ENCODE measurements at places on chromosomes 5 and 9.

DNA sequence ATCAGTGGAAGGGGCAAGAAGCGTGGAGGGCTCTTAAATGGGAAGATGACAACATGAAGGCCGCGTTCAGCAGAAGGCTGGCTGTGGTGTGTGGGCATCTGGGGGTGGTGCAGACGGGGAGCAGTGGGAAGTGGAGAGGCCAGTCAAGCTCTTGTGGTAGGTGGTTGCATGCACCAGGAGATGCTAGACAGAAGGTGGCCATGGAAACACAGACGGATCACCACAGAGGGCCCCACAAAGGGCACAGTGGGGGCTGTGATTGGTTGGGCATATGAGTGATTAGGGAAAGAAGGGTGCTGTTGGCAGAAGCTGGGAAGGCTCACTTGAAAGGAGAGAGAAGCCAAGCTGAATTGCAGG lies 14.7 kb downstream of the MTMR12 start:
- no peak for DNase-seq

DNA sequence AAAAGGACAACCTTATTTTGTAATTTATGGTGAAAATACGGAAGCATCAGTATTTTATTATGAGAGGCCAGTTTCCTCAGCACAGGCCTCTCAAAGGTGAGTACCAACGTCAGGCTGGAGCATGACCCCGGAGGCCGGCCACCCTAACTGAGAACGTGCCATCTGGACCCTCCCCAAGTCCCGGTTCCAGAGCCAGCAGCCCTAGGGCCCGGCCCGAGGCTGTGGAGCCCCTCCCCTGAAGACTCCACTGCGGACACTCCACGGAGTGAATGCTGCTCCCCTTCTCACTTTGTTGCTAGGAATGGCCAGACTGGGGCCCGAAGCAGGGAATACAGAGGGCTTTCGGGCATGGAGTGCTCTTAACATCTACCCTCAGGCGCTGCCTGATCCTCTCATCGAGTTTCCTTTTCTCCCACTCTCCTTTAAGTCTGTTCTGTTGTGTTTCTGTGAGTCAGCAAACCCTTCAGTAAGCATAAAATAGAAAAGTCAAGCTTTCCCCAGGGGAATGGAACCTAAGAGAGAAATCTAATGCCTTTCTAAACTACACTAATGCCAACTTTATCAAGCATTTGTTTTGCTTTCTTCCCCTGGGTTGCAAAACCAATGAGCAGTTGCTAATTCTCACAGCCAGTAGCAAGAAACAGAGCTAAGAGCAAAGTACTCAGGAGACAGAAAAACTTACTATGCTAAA lies 4.5 kb downstream of the BRD9 start:
- peak; percentile 35 for DNase-seq

GRCh38 chr5:92519811-92520632 lies 1061.0 kb downstream of the NR2F1-AS1 start:
- peak; percentile 54 for DNase-seq

- DNase-seq = peak; percentile 63
Observed at GRCh38 chr5:145473042-145473642, 362.0 kb downstream of the PRELID2 start.

GRCh38 chr9:137520614-137521404 lies 29.4 kb downstream of the PNPLA7 start:
- no peak for DNase-seq

DNA sequence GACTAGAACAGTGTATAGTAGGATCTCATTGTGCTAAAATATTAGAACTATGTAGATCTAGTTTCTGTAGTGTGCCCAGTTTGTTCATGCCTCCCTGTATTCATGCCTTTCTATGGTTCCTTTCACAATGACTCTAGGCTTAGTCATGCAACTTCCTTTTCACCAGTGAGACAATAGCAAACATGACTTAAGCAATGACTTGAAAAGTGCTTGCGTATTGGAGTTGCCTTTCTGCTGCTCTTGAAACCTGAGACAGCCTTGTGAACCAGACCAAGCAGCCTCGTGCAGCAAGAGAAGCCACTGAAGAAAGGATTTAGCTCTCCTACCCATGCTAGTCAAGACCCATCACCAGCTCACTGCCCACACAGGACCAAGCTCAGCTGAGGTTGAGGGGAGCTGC lies 294.5 kb upstream of the TAS2R1 start:
- peak; percentile 98 for DNase-seq

DNA sequence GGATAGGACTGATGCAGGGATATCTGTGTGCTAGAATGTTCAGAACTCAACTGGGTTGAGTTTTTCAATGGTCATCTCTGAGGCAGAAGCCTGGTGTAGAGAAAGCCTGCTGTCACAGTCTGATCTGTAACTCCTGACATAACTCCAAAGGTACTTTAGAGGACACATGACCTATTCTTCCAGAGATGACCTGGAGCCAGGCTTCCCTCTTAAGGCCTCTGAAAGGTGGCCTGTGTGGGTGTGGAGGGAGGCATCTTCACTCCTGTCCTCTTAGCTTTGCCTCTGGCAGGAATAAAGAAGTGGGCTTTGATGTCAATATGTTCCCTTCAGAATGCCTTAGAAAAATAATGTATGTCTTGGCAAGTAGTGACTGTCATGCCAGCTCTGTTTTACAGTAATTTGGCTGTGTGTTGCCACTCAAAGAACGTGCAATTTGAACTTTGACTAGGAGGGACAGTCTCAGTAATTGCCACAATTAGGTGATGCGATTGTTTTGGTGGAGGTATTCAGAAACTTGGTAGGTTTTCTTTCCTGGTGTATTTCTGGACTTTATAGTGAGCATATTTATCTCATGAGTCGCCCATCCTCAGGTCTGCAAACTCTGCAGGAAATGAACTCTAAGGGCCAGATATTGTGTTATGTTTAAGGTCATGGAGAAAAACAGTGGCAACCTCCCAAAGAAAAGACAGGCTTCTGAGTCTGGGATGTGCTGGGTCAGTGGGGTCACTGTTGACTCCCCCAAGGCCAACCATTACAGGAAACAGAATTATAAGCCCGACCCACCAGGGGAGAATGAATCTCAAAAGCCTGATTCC lies 3.2 kb upstream of the C5orf63 start:
- peak; percentile 47 for DNase-seq

DNA sequence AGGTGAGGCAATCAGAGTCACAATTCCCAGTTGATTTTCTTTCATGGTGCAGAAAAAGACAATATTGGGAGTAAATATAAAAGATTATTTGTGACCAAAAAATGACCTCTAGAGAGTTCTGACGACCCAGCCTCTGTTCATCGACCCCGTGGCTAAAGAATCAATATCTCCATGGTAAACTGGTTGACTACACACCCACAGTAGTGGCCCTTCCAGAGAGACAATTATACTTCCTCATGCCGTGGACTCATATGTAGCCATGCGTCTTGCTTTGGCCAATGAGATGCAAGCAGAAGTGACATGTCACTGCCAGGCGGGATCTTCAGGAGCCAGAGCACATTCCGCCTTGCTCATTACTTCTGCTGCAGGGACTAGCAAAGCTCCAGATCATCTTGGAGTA lies 163.3 kb upstream of the RAD23B start:
- DNase-seq = no peak

DNA sequence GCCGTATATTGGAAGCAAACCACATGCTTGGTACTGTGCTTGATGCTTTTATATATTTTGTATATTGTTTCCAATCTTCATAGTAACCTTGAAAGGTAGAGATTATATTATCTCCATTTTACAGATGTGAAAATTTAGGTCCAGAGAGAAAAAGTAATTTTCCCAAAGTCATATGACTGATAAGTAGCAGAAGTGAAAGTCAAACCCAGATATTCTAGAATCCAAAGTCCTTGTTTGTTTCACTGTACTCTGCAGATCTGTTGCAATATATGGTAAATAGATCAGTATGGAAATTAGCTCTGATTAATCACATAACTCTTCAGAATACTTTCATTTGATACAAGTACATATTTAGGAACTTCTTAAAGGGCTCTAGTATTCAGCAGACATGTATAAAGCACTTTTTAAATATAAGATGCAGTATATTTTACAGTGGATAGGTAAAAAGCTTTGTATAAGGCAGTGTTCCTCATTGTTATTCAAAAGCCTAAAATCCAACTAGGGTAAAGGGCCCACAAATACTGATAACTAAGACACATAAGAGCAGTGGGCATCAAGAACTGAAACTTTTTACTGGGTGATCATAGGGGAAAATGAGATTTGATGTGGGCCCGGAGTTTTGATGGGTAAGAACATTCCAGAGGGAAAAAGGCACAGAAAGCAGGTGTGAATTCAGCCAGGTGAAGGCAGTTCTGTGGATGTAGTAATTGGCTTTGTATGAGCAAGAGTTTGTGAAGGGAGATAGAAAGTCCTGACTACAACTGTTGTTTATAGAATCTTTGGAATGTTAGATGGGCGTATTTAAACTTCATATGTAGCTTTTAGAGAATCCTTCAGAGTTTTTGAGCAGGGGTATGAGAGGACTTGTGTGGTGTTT lies 25.0 kb downstream of the NDFIP1 start:
- DNase-seq = no peak

GRCh38 chr5:134236318-134236717 lies 10.4 kb upstream of the PPP2CA start:
- no peak for DNase-seq

- DNase-seq = no peak
Observed at GRCh38 chr5:111551161-111551560, 38.8 kb upstream of the STARD4 start.

DNA sequence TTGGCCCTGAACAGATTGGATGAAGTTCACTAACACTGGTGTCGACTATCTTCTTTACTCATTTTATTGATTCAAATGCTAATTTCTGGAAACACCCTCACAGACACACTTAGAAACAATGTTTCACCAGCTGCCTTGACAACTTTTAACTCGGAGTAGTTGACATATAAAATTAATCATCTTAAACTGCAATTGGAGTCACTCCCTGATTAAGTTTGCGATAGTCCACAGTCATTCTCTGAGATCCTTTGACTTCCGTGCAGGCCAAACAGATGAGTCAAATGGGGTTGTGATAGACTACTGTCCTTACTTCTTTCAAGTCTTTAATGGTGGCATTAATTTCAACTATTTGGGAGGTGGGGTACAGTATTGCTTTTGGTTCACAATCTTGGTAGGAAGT lies 114.4 kb upstream of the PCSK1 start:
- no peak for DNase-seq

GRCh38 chr5:112822456-112822855 lies 38.6 kb upstream of the SRP19 start:
- DNase-seq = no peak

DNA sequence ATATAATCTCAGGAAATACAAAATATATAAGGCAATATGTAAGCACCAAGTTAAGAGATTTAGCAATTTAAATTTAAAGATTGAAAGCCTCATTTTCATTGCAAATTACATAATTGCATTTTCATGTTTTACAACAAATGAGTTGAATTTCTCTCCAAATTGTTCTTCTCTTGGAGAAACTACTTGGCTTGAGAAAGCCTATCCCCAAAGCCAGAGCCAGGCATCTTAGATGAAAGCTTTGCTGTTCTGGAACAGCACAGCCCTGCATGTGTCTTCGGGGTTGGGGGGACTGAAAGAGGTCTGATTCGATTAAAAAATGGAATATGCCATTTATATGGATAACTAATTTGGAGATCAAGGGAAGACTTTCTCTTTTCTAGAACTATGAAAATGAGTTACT lies 212.0 kb downstream of the PARP8 start:
- no peak for DNase-seq

GRCh38 chr9:16385590-16385989 lies 484.9 kb downstream of the BNC2 start:
- peak; percentile 65 for DNase-seq

GRCh38 chr5:74199005-74199404 lies 441.5 kb downstream of the ENC1 start:
- no peak for DNase-seq

DNA sequence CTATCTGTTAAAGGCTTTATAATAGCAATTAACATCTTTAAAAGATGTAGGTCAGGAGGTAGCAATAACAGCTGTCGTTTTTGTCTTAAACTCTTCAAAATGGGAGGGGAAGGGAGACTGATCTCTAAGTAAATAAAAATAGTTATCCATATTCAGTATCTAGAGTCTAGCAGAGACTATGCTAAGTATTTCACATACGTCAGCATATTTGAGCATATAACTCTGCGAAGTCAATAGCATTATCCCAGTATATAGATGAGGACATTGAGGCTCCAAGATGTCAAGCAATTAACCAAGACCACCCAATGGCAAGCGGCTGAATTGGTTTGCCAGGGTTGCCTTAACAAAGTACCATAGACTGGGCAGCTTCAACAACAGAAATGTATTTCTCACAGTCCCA lies 316.8 kb downstream of the MLLT3 start:
- DNase-seq = no peak

GRCh38 chr5:102737805-102738469 lies 17.2 kb upstream of the PAM start:
- DNase-seq = no peak

GRCh38 chr5:143400541-143401226 lies 2.8 kb downstream of the NR3C1 start:
- DNase-seq = peak; percentile 52

DNA sequence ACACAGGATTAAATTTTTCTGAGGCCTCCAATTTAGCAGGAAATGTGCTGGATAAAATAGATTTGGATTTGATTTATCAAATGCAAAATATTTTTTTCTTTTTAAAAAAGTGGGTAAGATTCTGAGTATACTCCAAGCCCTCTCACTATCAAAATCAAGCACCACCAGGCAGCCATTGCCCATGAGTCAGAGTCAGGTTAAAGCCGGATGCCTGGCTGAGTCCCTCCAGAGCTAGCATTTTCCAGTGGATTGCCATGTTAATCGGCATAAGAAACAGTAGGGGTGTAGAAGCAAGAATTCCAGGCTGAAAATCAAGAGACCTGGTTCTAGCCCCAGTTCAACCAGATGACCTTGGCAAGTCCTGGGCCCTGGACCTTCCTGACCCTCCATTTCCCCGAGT lies 85.3 kb downstream of the FAM114A2 start:
- no peak for DNase-seq

DNA sequence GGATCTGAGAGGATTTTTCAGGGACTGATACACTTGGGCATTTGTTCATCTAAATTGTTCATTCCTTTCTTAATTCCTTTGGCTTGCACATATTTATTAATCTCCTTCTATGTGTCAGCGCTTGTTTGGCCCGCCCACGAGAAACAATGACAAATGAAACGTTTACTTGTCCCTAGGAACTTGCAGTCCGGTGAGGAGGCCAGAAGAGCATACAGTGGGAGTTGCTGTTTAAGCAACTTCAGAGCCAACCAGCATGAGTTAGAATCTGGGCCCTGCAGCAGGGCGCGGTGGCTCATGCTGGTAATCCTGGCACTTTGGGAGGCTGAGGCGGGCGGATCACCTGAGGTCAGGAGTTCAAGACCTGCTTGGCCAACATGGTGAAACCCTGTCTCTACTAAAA lies 18.8 kb downstream of the FBXL7 start:
- DNase-seq = no peak

DNA sequence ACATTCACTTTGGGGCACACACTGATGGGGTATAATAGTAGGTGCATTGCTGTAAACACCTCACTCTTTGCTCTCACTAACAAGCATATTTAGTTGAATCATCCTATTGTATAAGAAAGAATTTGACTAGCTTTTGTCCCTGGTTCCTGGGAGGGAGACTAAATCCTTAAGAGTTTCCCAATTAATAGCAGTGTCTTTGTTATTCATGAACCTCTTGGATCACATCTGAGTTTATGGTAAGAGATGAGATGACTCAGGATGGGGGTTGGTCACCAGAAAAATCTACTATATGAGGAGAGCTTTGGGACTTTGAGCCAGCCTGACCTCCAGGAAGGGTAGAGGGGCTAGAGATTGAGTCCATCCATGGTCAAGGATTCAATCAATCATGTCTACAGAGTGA lies 56.8 kb downstream of the PUM3 start:
- DNase-seq = peak; percentile 42
